ENCODE measurements at places on chromosomes 2 and 18.

- DNase-seq, result no peak
These were observed 2.0 kb downstream of the VSNL1 start for GRCh38 chr2:17542471-17542870.

DNA sequence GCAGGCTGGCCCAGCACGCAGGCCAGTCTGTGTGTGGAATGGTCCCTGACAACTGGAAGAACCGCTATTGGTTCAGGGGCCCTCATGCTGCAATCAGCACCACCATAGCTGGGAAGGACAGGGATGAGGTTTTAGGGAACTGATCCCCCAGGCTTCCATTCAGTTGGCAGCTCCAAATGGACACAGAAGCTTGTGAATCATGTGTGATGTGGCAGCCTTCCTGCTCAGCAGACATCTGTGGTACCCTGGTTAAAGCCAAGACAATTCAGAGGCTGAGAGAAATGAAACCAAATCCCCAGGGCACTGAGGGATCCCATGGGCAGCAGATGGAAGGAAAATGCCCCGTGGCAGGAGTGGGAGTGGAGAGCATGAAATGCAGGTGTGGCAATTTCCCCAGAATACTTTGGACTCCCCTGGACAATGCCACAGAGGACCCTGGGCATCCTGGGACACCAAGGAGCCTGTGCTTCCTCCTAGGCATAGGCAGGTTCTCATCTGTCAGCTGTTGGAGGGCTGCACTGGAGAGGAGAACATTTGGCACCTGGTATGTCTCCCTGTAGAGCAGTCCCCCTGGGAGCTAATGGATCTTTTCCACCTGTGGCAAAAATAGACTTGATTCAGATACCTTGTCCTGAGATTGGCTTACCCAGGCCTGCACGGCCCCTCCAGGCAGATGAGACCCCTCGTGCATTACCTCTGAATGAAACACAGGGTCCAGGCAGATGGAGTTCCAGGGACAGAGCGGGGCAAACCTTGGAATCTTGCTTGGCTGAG lies 162.2 kb upstream of the BCL2L11 start:
- no peak for DNase-seq

GRCh38 chr2:128770143-128771085 lies 451.7 kb upstream of the HS6ST1 start:
- no peak for DNase-seq

DNA sequence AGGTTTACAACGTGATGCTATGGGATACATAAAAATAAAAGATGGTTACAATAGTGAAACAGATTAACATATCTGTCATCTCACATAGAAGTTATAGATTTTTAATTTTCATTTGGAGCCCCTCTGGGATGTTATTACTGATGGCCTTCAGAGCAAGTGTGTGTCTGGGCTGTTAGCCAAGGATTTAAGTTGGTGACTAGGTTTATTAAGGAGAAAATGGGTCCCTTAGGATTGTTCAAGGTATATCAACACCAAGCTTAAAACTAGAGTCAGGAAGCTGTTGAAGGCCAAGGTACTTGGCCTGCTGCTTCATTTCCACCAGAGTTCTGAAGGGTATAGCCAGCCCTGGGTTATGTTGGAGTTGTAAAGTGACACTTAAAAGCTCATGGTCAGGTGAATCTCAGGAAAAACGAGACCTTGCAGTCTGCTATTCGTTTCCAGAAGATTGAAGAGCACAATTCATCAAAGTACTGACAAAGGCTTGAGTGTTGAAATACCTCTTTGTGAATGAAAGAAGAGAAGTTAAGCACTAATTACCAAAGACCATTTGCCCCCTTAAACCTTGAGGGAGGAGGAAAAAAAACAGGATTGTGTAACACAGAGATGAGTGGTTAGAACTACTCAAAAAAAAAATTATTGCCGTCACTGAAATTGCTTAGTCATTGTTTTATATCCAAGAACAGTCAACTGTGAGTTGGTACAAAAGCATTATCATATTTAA lies 48.4 kb downstream of the MAP2 start:
- DNase-seq, result no peak
